Kasumi-1 (cell line): ENCODE measurements at places on chromosomes 6 and 20.
A peak's percentile ranks its signal among the peaks of the same experiment; 100 is the strongest.

- no peak for DNase-seq
Observed at GRCh38 chr6:109239651-109240321, 142.5 kb downstream of the CD164 start.

DNA sequence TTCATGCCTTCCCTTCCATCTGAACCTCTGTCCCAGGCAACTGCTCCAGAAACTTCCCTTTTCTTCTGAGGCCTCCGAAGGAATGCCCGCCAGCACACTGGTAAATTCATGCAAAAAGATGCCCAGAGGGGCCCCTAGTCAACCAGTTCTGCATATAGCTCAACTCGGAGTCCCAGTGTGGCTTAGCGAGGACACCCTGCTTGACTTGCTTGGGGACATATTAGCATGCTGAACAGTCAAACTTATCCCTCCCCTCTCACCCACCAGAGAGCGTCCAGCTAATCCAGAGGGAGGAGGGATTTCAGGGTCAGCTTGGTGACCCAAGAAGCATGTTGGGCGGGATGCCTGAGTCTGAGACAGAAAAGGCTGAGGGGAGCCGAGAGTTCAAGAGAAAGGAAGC, 23.0 kb upstream of the MDFI start:
- no peak for DNase-seq

- no peak for DNase-seq
Observed at GRCh38 chr6:162219266-162219665, 508.3 kb downstream of the PRKN start.

DNA sequence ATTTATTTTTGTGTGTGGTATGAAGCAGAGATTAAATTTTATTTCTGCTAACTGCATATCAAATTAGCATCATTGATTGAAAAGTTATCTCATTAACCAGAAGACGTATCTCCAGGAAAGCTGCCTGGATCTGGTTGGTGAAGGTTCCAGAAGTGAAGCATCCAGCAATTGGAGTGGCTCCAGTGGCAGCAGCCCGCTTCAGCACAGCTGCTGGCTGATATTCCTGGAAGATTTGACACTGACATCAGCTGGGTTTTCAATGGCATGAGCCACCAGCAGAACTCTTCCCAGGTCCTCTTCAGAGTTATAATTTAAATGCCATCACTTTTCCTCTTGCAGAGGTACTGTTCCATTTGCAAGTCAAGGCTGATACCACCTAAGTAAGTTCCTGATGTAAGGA, 363.5 kb downstream of the BCKDHB start:
- no peak for DNase-seq

- DNase-seq = no peak
Observed at GRCh38 chr6:51949526-51949925, 137.9 kb downstream of the PKHD1 start.

GRCh38 chr6:113432521-113433334, 424.4 kb upstream of the MARCKS start:
- no peak for DNase-seq

DNA sequence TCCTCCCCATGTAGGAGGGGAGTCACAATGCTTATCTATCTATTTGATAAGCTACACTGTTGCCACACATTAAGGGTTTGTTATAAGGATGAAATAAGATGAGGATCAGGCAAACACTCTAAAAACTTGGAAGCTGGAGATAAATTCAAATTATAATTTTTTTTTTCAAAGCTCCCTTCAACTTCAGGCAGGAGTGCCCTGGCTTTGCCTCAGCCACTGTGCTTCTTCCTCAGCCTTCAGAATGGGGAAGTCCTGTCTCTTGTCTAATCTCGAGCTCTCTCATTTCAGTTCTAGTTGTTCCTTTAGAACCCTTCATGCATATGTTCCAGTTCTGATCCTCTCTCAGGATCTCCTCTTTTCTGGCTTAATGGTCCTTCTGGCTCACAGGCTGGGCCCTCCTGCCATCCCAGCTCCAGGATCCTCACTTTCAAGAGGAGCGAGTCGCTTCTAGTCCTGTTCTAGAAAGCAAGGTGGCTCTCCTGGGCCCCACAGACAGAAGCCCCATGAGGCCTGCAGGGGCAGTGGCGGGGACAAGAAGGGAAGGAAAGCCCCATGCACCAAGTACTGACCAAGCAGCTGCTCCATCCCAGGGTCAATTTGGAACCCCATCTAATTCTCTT, 164.3 kb downstream of the VEGFA start:
- DNase-seq = no peak

- no peak for DNase-seq
Observed at GRCh38 chr20:9021699-9022098, 47.2 kb upstream of the PLCB4 start.

DNA sequence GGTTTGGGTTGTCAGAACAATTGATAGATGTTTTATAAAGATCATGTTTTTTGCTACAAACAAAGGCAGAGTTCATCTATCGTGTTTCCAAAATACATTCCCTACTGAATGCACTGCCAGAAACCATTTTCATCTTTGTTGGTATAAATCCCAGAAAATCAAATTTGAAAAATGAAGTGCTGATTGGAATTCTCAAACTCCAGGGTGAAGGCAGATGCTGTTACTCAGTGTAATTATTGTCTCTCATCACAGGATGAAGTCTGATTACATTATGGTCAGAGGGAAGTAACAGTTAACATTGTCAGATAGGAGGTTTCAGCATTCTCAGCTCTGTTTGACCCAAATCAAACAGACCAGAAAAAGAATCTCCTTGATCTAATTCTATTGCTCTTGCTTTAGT, 198.4 kb upstream of the KCNK16 start:
- no peak for DNase-seq

DNA sequence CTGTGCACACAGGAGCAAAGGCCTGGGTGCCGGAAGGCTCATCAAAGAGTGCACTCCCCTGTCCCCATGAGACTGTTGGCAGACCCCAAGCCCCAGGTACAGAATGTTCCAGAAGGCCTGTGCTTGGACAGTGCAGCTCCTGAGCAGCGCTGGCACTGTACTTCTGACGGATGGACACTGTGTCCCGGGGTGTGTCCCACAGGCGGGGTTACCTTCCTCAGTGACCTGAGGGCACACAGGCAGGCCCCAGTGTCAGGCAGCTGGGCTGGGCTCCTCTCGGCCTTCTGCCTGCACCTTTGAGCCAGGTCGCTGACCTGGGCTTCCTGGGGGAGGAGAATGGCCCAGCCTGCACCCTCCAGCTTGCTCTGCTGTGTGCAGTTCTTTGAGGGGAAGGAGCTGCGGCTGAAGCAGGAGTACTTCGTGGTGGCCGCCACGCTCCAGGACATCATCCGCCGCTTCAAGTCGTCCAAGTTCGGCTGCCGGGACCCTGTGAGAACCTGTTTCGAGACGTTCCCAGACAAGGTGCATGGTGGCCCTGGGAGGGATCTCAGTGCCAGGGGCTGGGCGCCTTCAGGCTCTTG, 30.1 kb downstream of the PYGB start:
- DNase-seq = no peak

DNA sequence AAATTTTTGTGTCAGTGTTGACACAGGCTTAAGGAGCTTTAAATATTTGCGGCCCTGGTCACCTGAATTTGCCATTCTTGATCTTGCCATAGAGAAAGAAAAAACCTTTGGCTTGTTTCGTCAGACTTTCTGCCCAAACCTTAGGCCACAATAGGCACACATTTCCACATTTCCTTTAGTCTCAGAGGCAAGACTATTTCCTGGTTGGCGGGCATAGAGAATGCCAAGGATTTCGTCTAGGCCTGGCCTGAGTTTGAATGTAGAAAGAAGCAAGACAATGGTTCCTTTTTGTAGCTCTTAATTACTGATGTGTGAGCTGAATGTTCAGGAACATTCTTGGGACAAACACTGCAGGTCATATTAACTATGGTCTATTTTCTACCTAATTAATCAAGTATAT, 108.1 kb downstream of the TRMT11 start:
- peak; percentile 2 for DNase-seq

DNA sequence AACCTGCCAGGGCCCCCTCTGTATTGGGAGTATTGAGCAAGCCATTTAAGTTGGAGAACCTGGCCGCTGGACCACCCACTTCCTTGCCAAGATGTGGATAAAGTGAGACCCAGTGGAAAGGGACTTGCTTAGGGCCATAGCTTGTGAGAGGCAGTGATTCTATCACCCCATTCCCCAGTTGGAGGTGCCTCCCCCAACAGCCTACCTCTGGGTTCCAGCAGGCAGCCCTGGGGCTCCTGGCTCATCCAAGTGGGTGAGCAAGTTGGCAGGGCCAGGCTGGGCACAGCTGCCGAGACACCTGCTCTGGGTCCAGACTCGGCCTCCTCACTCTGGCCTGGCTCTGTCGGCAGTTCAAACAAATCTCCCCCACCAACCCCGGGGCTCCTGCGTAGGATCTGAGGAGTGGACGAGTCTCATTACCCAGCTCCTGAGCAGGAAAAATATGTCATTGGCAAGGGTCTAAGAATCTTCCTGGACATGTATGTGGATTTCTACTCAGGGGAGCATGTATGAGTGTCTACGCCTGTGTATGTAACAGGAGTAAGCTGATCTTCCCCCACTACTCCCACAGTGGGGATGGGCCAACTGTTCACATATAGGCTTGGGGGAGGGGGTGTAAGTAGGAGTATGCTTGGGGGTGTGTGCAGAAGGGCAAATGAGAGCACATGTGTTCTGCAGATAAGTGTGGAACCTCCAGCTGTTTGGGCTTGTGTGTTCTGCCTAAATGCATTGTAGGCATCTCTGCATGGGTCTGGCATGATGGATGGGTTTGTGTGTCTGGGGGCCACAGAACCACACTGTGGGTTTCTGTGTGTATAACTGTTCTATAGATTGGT, 1.9 kb downstream of the ID1 start:
- peak; percentile 50 for DNase-seq

GRCh38 chr6:149923327-149923986, 536 bp upstream of the RAET1G start:
- no peak for DNase-seq

GRCh38 chr6:93721386-93722048, 302.2 kb upstream of the EPHA7 start:
- peak; percentile 38 for DNase-seq

- DNase-seq = peak; percentile 1
Observed at GRCh38 chr6:142698751-142699150, 246.2 kb downstream of the HIVEP2 start.

DNA sequence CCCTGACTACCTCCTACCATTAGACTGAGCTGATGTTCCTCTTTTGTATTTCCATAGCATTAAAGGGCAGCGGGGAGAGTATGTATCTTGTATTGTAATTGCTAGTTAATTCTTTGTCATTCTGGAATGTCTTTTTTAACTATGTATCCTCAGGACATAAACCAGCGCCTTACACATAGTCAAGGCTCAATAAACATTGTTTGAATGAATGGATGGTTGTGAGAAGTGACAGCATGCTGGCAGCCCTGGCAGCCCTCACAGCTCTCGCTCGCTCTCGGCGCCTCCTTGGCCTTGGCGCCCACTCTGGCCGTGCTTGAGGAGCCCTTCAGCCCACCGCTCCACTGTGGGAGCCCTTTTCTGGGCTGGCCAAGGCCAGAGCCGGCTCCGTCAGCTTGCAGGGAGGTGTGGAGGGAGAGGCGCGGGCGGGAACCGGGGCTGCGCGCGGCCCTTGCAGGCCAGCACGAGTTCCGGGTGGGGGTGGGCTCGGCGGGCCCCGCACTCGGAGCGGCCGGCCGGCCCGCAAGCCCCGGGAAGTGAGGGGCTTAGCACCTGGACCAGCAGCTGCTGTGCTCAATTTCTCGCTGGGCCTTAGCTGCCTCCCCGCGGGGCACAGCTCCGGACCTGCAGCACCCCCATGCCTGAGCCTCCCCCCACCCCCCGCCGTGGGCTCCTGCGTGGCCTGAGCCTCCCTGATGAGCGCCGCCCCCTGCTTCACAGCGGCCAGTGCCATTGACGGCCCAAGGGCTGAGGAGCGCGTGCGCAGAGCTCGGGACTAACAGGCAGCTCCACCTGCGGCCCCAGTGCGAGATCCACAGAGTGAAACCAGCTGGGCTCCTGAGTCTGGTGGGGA, 93.1 kb downstream of the RNF182 start:
- DNase-seq = no peak

DNA sequence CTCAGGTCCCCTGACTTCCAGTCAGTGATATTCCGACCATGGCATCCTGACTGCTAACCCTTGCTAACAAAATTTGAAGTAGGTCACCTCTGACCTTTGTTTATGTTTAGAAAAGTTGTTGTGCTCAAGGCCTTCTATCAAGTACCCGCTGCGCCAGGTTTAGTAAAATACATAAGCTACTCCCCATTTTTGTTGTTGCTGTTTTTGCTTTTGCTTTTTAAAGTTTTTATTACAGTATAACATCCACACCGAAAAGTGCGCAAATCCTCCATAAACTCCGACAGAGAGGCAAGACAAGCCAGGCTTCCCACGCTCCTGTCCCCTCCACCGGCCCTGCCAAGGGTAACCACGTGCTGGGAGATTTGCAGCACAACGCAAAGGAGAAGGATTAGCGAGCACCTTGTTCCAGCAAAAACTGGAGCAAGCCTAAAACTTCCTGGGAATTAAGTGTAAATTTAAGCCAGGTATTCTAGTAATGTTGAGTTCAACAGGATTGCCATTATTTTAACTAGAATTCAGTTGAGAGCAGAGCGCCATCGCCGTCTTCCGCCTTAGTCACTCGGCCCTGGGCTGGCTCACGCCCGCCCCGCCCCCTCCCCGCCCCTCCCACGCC, 17.8 kb upstream of the HMGN4 start:
- peak; percentile 69 for DNase-seq

DNA sequence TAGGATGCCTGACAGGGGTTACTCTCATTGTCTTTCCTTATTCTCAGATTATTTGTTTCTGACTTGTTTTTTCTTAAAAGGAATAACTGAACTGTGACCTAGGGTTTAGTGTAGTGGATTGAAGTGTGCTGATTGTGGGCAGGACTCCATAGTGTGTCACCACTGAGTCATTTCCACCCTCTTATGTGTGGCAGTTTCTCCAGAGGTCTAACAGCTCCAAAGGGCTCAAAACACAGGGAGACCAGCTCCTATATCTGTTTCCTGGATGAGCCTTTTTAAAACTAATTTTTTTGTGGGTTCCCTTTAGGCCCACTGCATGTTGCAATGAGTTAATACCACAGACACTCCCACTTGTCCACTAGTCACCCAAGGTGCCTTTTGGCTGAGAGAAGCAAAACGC, 951.1 kb upstream of the ADGRB3 start:
- DNase-seq = peak; percentile 95

DNA sequence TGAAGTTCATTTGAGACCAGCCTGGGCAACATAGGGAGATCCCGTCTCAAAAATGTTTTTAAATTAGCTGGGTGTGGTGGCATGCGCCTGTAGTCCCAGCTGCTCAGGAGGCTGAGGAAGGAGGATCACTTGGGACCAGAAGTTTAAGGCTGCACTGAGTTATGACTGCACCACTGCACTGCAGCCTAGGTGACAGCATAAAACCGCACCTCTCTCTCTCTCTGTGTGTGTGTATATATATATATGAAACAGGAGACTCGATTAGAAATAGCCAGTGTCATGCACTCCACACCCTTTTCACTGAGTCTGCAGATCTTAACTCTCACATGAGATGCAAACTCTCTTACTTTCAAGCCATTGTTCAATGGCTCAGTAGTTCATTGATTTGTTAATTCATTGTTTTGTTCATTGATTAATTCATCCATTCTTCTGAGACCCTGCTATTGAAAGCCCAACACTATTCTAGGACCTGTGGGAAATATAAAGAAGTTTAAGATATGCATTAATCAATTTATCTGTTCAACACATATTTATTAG, 52.4 kb upstream of the MRPS10 start:
- DNase-seq = no peak
